ENCODE measurements at places on chromosomes 1 and 21.
A peak's percentile ranks its signal among the peaks of the same experiment; 100 is the strongest.

DNA sequence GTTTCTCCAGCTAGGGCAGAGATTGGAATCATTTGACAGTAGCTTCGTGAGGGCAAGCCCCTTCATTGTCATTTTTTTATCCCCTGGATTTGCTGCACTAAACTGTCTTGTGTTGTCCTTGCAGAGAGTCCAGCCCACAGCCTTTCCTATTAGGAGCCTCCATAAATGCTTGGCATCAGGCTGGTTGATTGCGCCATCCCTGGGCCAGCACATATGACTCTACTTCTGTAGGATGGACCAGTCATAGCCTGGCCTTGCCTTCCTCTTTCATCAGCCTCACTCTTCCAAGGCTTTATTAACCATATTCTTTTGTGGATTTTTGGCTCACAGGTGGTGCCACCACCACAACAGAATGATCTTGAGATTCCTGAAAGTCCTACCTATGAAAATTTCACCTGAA, 31.4 kb downstream of the LY9 start:
- DNase-seq: no peak

DNA sequence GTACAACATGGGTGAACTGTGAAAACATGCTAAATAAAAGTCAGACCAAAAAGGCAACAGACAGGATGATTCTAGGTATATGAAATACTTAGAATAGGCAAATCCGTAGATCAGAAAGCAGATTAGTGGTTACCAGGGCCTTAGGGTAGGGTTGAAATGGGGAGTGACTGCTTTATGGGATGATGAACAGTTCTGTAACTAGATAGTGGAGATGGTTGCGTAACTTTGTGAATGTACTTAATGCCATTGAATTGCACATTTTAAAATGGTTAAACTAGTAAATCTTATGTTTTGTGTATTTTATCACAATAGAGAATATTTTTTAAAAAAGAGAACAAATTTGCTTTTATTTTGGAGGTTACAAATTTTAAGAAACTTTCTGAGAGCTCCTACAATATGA, 17.4 kb downstream of the ZNF326 start:
- DNase-seq: no peak

DNA sequence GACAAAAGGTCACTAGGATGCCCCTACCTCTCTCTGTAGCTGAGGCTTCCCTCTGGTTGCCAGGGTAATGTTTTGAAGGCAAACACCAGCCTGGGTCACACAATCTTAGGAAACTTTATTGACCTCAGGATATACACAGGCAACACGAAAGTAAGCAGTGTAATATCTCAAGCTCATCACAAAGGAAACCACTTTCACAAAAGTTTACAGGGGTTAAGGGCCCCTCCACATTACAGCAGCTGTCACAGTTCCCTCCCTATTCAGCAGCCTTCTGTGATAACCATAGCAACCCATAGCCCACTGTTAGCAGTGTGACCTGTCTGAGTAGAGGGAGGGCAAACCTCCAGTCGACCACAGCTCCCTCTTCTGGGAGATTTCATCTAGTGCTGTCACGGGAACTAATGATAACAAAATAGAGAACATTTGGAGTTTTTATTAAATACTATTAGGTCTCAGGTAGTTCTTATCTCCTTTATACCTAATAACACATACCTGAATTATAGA, 149.8 kb downstream of the PTPRC start:
- DNase-seq: no peak

DNA sequence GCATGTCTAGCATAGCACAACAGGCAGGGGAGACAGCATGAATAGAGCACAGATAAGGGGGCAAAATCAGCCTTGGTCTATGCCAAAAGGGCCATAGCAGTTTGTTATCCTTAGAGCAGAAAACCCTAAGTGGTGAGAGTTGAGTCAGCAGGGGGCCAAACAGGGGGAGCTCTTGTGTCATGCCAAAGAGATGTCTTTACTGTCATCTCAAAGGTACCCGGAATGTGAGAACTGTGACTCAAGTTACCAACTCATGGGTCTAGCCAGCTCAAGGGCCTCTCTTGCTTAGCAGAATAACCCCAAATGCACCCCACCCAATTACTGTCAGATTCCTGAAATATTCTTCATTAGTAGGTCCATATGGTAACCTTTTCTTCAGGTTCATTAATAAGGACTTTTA, 45.9 kb upstream of the NRDC start:
- no peak for DNase-seq

DNA sequence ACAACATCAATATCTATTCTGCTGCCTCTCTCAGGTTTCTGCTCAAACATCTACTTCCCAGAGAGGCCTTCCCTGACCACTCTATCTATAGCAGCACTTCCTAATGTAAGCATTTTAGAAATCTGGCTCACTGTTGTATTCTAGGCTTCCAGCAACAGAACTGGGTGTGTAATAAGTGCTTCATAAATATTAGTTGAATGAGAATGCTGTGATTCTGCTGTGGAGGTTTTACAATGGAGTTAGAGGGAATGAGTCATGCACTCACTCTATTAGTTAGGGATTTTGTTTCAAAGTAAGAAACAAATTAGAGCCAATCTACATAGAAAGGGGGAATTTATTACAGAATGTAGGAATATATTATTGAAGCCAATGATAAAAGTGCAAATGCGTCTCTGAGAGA, 38.6 kb upstream of the SLC35F3 start:
- no peak for DNase-seq

GRCh38 chr1:189513091-189513490, 964.6 kb downstream of the BRINP3 start:
- no peak for DNase-seq

- DNase-seq: no peak
These were observed 129.1 kb downstream of the PIK3R3 start for GRCh38 chr1:46003315-46003714.

- DNase-seq: no peak
These were observed 8.6 kb upstream of the SOD1 start for GRCh38 chr21:31650930-31651329.

DNA sequence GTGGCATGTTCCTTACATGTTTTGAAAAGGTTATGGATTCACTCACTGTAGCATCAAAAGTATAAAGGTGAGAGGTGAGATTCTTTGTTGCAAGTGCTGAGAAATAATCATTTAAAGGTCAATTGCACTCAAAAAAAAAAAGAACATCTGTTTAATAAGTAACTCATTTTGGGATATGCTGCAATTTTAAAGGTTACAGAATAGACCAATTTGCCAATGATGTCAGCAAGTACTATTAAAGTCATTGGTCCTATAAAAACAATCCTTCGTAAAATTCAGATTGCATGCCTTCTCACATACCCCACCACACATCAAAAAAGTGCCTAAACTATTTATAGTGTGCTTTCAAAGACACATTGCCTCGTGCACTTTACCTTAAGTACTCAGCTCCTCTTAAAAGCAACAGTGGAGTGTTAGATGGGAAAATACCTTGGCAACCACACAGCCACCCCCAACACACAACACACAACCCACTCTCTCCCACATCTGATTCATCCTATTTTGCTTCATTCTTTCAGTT, 218.2 kb upstream of the ADGRL2 start:
- DNase-seq: no peak

DNA sequence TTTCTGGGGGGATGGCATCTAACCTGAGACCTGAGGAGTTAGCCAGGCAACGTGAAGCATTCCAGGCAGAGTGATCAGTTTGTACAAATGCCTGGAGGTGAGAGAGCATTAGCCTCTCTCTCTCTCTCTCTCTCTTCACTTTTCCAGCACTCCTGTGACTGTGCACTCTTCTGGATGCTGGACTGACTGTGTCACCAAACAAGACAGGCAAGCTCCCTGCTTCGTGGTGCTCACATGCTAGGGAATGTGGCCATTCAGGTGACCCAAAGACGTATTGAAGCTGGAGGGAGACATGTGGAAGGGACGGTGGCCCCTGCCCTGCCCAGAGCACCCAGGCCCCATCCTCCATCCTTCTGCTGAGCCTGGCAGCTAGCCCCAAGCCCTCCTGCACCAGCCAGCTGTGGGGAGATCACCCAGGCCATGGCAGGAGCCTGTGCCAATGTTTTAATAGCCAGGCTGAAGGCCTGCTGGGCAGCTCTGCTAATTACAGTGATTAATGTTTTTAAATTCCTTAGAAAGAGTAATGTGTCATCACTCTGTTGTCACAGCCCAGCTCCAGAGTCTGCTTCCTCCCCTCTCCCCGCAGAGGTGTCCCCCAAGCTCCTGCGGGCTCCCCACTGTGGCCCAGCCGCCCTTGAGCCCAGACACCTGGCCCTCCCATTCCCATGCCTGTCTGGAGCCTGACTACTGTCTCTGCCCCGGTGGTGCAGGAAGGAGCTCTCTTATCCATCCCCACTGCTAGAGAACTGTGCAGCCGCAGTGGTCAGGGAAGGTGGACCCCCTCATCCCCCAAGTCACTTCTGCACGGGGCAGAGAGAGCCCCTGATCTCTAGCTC, 48.9 kb downstream of the UBIAD1 start:
- no peak for DNase-seq

DNA sequence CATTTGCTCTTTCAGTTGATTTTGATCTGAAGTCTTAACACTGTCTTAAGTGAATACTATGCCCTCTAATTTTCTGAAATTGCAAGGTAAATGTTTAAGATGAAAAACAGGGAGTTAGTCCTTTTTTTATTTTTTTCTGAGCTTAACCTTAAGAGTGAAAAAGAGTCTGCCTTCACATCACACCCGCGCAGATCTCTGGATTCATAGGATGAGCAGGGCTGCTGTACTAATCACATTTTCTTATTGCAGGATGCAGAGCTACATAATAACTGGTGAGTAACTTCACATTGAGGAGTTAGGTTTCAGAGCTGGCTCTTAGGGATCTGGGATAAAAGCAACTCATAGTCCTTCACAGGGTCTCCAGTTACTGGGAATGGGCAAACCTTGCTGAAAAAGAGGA, 188.7 kb upstream of the ATP1B1 start:
- no peak for DNase-seq

GRCh38 chr21:26140164-26140579, 30.4 kb downstream of the APP start:
- DNase-seq: peak; percentile 100

GRCh38 chr1:195899762-195900352, 708.4 kb downstream of the KCNT2 start:
- DNase-seq: peak; percentile 19

DNA sequence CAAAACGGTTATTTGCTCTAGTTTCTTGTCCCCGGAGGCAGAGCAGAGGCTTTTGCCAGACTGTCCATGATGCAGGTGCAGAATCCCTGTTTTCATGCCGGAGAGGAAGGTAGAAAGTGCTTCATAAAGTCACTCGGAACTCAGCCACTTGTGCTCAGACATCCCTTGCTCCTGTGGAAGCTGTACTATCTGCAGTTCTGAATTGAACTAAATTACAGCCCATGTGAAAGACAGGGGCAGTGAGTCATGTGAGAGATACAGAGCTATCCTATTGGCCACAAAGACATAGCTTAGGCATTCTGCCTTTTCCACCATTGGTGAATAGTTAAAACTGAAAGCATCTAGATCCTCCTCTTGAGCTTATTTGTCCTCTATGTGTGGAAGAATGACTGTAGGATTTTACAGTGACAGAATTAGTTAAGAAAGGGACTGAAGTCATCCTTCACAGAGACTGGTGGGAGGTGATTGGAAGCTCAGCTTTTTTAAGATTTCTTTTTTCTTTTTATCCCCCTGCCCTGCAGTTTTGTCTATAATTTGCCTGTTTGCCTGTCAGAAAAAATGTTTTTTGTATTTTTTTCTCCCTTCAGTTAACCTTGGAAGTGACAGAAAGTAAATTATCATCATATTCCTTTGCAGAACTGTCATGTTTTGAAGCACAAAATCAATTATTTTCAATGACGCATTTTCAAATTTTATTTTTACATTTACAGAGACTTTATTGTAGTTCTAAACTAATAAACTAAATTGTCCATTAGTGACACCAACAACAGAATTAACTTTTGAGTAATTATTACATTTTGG, 298.6 kb downstream of the PTPRC start:
- DNase-seq: peak; percentile 86

DNA sequence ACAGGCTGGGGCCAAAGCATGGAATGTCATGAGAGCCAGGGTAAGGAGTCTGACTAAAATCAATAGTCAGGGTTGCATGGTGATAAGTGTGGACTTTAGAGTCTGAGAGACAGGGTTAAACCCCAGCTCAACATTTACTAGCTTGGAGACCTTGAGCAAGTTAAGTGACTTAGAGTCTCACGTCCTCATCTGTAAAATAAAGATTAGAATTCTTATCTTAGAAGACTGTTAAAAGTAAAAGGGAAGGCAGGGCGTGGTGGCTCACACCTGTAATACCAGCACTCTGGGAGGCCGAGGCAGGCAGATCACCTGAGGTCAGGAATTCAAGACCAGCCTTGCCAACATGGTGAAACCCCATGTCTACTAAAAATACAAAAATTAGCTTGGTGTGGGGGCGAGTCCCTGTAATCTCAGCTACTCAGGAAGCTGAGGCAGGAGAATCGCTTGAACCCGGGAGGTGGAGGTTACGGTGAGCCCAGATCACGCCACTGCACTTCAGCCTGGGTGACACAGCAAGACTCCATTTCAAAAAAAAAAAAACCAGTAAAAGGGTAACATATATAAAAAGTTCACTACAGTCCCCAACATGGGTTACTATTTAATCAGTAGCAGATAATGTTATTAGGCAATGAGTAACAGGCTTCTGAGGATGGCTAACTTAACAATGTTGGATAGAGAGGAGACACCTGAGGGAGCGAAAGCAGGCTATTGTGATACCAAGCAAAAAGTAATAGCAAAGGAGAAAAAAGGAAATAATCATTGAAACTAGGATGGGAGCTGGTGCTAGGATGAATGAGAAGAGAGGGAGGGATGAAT, 20.8 kb downstream of the TMCO1 start:
- DNase-seq: no peak

DNA sequence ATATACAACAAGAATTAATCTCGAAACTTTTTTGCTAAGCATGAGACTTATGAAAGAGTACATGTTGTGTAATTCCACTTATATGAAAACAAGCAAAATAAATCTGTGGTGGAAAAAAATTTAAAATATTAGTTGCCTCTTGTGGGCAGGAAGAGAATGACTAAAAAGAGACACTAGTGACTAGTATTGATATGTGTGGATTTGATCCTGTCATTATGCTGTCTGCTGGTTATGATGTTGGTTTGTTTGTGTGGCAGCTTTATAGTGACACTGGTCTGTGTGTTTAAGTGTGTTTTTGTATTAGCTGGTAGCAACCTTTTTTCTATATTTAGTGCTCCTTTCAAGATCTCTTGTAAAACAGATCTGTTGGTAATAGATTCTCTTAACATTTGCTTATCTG, 267.8 kb upstream of the NRIP1 start:
- no peak for DNase-seq
